ENCODE measurements at places on chromosomes 1 and 21.
A peak's percentile ranks its signal among the peaks of the same experiment; 100 is the strongest.

DNA sequence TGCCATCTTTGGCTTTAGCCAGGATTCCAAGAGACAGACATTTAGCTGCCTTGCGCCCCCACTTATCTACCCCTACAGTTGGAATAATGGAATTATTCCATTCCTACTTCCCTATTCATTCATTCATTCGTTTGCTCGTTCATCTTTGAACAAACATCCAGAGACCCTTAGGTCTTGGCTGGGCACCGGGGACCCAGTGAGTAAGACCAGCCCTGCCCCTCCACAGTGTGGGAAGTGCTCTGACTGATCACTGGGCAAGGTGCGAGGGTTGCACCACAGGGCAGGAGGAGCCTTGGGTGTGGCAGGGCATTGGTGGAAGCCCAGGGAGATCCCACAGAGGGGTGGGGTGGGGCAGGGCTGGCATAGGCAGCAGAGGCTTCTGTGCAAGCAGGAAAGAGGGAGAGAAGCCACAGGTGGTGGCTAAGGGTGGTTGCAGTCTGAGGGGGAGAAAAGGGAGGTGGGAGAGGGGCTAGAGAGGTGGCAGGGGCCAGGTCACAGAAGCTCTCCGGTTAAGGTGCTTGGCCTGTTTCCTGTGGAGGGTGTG, 35.0 kb upstream of the TMEM61 start:
- no peak for DNase-seq

DNA sequence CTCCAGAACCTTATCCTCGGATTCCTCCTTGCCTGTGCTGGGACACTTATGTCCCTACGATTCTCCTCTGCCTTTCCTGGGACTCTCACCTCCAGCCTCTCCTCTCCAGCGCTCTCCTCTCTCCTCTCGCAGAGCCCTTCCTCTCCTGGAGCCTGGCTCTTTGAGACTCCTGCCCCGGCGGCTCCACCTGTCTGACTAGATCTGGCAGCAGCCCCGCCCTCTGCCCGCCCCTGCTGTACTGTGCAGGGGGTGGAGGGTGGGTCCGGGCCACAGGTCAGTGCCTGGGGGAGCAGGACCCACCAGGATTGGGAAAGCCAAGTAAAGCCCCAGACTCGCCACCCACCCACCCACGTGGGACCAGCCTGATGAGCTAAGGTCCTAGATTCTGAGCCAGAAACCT, 1.6 kb downstream of the ELOVL1 start:
- DNase-seq, result no peak

DNA sequence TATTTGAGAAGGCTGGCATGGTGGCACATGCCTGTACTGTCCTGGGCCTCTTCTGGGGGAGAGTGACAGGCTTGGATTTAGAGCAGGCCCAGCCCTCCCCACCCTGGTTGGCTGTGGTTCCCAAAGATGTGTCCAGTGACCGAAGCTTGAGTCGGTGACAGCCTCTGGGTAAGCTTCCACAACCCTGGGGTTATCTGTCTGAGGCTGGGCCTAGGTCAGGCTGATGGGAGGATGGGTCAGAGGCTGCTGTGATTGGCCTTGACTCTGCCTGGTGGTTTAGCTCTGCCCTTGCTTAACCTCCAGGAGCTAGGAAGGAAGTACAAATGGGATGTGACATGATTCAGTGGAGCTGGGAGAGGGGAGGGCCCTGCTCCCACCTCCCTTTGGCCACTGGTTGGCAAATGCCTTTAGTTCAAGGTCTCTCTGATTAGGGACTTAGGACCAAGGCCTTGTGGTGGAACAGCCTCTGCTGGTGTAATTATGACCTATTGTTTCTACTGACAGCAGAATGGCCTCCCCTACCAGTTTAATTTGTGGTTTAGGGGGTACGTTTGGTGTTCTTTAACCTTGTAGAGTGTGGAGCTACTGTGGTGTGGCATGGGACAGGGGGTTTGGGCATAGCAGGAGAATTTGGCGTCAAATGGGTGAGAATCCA, 16.6 kb downstream of the NUDC start:
- DNase-seq, result no peak

DNA sequence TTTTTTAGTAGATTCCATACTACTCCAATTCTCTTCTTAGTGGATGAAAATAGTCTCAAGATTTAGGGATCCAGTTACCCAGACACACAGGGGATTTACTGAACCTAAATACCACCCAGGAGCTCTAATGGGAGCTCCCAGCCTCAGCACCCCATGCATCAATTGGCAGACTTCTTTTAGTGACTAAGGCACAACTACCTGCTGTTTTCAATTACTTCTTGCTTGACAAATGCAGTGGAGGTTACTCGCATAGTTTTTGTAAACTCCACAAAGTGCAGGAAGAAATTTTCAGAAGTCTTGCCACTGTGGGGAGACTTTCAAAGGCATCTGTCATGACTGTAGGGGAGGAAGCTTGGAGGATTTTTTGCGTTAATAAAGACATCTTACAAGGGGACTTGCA, 35.5 kb upstream of the MAP10 start:
- DNase-seq, result no peak

- DNase-seq, result no peak
Observed at GRCh38 chr1:58813801-58814200, 30.0 kb upstream of the JUN start.

DNA sequence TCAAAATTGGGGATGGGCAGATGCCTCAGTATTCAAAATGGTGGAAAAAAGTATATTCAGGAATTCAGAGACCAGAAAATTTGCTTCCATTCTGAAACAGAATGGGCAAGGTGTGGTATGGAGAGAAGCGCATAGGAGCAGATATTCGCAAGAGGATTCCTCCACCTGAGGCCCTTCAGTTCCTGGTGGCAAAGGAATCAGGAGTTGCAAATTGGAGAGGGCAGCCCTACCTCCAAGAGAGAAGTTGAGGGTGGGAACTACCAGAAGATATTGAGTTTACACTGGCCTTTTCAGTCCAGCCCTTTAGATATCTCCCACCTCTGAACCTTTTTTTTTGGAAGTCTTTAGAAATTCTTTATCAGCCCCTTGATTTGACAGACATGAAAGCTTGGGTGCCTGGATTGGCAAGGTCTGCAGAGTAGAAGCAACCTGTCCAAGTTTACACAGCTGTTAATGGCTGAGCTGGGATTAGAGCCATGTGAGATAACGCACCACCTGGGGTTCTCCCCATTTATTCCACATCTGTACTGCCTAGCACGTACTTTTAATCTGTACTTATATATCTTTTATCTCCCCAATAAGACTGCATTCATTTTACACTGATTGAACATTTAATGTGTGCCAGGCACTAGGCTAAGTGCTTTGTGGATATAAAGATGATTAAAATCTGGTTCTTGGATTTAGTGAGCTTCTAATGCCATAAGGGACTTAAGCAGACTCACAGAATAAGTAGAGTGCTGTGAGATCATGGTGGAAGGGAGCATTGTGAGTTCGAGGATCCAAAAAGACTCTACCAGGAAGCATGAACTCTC, 99.5 kb downstream of the NGF start:
- no peak for DNase-seq

GRCh38 chr1:93443454-93443853, 4.5 kb upstream of the FNBP1L start:
- no peak for DNase-seq

GRCh38 chr1:168104535-168104934, 32.2 kb downstream of the GPR161 start:
- no peak for DNase-seq

GRCh38 chr1:89743788-89744187, 77.0 kb upstream of the LRRC8D start:
- DNase-seq, result no peak

DNA sequence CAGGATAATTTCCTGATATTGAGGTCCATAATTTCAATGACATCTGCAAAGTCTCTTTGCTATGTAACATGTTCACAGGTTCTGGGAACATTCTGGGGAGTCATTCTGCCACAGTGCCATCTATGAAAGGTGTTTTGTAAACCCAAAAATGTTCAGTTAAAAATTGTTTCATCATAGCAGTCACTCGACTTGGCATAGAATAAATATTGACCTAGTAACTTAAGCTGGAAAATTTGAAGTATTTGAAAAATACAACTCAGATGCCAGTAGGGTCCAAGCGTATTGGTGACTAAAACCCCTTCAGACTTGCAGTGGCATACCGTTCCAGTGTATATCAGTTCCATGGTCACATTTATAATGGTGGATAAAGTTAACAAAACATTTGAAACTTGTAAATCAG, 6.8 kb downstream of the DESI2 start:
- no peak for DNase-seq

DNA sequence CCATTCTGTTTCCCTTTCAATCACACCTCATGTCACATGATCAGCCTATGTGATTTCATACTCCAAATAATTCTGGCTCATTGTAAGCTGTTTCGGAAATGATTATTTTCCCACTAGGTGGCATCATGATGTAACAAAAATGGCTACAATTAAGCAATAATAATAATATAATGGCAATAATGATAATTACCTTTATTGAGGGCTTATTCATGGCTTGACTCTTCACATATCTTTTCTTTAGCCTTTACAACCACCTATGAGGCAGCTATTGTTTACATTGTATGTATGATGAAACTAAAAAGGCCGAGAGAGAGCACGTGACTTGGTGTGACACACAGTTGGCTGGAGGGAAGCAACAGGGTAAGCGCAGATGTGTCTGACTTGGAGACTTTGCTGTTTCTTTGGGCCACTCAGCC, 12.5 kb upstream of the KPRP start:
- no peak for DNase-seq

DNA sequence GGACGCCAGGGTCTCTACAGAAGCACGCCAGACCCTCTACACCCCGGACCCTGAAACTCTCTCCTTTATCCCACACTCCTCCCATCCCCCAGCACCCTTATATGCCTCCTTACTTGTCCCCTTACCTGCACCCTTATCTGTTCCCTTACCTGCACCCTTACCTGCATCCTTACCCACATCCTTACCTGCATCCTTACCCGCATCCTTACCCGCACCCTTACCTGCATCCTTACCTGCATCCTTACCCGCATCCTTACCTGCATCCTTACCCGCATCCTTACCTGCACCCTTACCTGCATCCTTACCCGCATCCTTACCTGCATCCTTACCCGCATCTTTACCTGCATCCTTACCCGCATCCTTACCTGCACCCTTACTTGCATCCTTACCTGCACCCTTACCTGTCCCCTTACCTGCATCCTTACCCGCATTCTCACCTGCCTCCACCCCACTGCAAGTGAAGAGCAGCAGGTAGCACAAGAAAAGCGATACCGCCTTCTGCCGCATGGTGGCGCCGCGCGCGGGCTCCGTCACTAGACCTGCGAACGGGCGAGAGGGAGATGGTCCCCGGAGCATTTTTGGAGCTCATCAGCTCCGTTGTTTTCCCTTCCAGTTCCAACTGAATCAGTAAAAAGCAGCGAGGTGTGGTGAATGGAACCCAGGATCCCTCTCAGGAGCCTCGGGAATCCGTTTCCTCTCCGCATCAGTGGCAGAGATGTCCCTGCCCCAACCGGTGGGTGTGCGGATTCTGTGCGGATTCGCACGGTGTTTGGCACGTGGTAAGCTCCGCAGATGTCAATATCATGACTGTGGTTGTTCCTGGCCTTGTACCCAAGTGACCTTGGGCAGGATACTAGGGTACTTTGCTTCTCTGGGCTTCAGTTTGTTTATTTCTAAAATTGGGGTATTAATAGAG, 2.9 kb downstream of the IFI6 start:
- DNase-seq, result no peak

- no peak for DNase-seq
Observed at GRCh38 chr1:195664628-195665027, 943.6 kb downstream of the KCNT2 start.

GRCh38 chr1:10932088-10932487, 80.4 kb upstream of the TARDBP start:
- DNase-seq, result no peak

DNA sequence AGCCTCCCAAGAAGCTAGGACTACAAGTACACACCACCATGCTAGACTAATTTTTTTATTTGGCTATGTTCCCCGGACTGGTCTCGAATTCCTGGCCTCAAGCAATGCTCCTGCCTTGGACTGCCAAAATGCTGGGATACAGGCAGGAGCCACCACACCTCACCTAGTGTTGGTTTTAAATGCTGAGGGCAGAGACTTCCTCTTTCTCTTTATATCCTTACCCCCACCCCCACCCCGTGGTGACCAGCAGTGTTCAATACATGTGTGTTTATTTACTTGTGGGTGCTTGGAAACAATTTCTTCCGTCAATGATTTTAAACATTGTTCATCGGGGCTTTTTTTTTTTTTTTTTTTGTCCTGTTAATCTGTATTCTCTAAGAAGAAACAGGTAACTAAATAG, 158.9 kb downstream of the ZBTB18 start:
- no peak for DNase-seq

- DNase-seq, result no peak
Observed at GRCh38 chr1:150484431-150484830, 2.8 kb upstream of the TARS2 start.

- peak; percentile 70 for DNase-seq
Observed at GRCh38 chr1:19398309-19398760, 86.2 kb downstream of the SLC66A1 start.

GRCh38 chr1:153929981-153930948, 7.5 kb upstream of the GATAD2B start:
- no peak for DNase-seq

- DNase-seq, result no peak
Observed at GRCh38 chr1:41581216-41582003, 96.9 kb upstream of the EDN2 start.

- DNase-seq, result no peak
Observed at GRCh38 chr1:165851034-165851658, 23.7 kb downstream of the UCK2 start.

DNA sequence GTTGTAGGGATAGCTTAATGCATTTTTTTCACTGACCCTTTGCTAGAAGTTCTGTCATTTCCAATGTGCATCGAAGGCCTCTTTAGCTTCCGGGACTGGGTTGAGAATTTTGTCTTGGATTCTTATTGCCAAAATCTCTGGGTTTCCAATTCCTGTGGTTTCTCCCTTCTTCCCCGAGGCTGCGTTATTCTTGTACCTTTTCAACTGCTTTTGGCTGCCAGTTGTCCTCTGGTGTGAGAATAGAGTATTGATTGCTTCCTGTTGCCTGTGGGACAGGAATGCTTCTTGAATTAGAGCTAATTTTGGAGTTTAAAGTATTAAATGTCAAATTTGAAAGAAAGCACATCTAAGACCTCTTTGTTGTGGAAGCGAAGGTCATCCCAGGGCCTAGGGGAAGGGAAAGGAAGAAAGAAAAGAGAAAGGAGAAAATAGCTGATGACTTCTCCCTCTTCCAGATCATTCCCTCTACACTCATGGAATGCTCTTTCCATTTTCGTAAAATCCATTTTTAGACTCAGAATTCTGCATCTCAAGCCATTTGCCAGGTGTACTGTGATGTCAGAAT, 21.1 kb downstream of the HUNK start:
- DNase-seq, result no peak

DNA sequence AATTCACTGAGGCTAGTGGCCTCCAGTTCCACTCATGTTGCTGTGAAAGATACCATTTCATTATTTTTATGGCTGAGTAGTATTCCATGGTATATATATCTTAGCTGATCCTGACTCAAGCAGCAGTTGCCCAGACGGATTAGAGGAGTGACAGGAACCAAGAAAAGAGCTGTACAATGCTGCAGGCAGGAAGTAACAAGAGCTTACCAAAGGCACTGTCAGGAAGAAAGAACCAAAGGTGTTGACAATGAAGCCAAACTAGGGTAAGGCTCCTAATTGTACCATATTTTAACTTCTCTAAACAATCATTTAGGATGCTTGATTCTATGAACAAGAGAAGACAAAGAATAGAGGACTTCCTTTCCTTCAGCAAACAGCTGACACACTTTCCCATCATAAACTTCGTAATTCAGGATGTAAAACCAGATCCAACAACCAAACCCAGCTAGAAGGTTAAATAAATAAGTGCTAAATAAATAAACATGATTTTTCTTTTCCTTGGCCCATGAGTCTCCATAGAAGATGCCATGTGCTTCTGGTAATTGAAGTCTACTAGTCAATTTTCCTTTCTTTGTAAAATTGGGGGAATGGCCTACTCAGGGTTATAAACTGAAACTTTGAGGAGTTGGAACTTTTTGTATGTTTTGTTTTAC, 248.2 kb upstream of the SGIP1 start:
- no peak for DNase-seq

All from smooth muscle cell of the brain vasculature (primary cell).